ENCODE measurements at places on chromosomes 16 and 17. TPM values are rescaled to one million over a fixed set of nuclear protein-coding genes. Genes with fewer than 3 reads are reported as not detected.
A peak's percentile ranks its signal among the peaks of the same experiment; 100 is the strongest.

DNA sequence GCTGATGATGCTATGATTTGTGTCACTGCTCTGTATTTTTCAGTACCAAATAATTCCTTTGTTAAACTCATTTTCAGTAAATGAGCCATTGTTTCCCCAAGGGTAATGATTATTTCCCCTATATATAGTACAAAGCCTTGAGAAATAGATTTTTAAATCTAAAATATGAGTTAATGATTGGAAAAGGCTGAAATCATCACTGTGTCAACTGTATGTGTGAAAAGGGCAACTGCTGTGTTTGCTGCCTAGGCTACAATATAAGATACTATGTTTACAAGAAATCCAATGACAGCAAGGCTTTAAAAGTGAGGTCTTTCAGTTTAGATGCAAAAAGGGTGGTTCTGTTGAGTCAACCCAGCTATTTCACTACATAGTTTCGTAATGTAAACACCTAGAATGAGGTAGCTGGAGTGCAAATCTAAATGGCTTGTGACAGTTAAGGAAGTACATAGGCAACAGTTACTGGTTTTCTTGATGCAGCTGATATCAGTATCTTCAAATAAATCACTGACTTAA lies 15.3 kb downstream of the NLK start:
- DNase-seq = no peak

- peak; percentile 53 for DNase-seq
These were observed 5.2 kb upstream of the CDH8 start for GRCh38 chr16:62041401-62041800.

DNA sequence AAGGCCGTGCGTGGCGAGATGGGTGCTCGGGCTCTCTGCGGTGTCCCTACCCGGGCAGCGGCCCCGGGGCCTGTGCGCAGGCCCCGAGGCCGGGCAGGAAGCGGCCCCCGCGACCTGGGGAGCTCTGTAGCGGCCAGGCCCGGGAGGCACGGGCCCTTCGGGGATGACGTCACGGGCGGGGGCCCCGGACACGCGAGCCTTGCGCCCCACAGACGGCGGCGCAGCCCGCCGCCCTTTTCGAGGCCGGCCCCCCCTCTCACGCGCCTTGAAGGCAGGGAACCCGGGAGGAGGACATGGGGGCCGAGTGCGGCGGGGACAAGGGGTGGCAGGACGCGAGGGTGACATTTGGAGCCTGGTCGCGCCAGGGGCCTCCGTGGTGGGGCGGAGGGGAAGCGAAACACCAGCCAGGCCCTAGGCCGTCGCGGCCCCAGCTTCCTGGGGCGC lies 1.1 kb downstream of the RAI1 start:
- DNase-seq = peak; percentile 50

DNA sequence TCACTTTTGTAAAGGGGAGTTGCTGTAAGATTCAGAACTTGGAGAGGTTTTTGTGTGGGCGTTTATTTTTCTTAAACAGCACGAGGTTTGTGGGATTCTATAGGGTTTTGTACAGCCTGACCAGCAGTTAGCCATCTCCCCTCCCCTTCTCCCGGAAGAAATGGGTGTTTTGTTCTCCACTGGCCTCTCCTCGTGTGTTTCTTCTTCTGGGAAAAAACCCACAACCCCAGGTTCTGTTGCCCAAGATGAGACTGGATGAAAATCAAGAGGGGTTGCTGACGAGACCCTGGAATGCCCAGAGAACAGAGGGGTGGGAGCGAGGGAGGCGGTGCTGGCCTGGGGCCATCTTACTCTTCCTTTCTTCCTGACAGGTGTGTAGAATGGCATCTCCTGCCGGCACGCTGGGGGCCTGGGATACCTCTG lies 186.1 kb downstream of the MSI2 start:
- DNase-seq = no peak

GRCh38 chr16:12899529-12900143 lies 1.8 kb upstream of the SHISA9 start:
- DNase-seq = no peak

- DNase-seq = no peak
These were observed 17.2 kb downstream of the PRKCB start for GRCh38 chr16:23852794-23853562.

GRCh38 chr17:58970609-58971450 lies 135.8 kb downstream of the TRIM37 start:
- DNase-seq = no peak

DNA sequence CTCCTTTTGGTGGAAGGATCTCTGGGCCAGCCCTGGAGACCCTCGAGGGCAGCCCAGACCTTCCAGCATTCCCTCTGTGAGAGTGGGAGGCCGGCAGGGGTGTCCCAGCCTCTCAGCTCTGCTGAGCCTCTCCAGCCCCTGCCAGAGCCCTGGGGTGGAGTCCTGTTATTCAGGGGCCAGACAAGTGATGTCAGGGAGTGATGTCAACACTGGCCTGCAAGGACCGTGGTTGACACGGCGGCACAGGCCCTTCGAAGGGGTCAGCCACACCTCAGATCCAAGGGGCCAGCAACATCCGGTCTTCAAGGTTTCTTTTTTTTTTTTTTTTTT lies 231.2 kb downstream of the KATNIP start:
- no peak for DNase-seq

DNA sequence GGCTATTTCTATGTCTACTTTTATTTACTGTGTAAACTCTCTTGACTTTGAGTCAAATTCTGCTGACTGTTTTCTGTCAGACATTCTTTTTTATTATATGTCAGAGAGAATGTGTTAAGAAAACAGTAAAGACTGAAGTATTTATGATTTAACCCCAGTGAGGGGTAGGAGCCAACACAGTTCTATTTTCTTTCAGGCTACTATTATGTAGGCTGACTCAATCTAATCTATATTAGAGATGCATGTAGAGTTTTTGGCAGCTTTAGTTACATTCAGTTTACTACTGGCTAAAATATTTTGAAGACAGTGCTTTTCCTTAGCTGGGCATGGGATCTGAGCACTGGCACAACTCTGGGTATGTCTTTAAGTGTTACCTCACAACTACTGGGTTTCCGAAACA lies 1108.0 kb downstream of the CDH11 start:
- DNase-seq = no peak

GRCh38 chr17:34626121-34626681 lies 46.8 kb downstream of the TMEM132E start:
- DNase-seq = peak; percentile 9

The DPEP2 gene
- polyA plus RNA-seq = not detected

All from A549 (cell line).